ENCODE measurements at places on chromosomes 6 and 20.

GRCh38 chr6:20620043-20620442 lies 85.8 kb downstream of the CDKAL1 start:
- DNase-seq = no peak

- DNase-seq = no peak
Measured at GRCh38 chr6:164344801-164345291, 930.3 kb downstream of the QKI start.

- no peak for DNase-seq
Measured at GRCh38 chr6:25614052-25614451, 38.0 kb upstream of the SCGN start.

DNA sequence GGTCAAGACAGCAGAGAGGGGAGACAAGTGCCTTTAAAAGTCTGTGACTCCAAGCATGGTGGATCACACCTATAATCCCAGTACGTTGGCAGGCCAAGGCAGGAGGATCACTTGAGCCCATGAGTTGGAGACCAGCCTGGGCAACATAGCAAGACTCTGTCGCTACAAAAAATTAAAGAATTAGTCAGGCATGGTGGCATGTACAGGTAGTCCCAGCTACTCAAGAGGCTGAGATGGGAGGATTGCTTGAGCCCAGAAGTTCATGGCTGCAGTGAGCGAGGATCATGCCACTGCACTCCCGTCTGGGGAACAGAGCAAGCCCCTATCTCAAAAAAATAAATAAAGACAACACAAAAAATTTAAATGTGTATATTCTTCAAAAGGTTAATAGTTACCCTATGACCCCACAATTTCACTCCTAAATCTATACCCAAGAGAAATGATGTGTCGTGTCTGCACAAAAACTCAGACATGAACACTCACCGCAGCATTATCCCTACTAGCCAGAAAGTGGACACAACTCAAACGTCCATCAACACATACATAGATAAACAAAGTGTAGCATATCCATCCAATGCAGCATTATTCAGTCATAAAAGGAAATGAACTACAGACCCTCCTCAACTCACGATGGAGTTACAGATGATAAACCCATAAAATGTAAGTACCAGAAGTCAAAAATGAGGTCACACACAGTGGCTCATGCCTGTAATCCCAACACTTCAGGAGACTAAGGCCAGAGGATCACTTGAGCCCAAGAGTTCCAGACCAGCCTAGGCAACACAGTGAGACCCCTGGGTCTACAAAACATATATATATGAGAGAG lies 23.9 kb downstream of the ZMYND8 start:
- DNase-seq = no peak

GRCh38 chr6:35417979-35418661 lies 34.0 kb upstream of the FANCE start:
- no peak for DNase-seq

DNA sequence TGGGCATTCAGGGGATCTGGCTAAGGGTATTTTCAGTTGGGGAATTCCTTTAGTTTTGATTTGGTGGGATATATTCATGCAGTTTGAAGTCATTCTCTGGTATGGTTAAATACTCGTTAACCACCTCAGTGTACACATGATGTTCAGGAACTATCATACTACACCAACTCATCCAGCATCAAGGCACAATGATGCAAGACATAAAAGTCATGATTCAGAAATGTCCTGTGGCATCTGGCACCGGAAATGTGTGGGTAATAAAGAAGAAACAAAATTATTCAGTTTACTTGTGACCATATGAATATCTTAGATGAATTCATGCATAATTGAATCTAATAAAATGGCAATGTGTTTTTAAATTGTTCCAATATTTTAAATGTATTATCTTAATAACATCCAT lies 129.0 kb upstream of the BMP5 start:
- DNase-seq = no peak

- DNase-seq = no peak
Measured at GRCh38 chr6:166167258-166167731, 356 bp downstream of the TBXT start.

DNA sequence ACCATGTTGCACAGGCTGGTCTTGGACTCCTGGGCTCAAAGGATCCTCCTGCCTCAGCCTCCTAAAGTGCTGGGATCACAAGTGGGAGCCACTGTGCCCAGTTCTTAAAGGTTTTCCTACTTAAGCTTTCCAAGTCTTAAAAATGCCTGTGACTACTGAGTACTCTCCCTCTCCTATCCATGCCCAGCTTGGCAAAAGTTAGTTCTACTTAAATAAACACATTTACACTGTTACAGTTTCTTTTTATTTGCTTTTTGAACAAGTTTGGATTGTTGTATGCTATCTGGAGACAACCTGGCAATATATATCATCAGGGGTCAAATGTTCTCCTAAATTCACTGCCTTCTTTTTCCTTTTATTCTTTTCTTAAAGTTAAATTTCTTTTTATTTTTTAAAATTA lies 61.0 kb upstream of the GCM1 start:
- no peak for DNase-seq
